CD4-positive, alpha-beta T cell treated with Interleukin-2 at 100 ng/mL for 4 hours (primary cell): ENCODE measurements at places on chromosomes 2 and 18.

- no peak for DNase-seq
Measured at GRCh38 chr2:236052206-236052605, 116.0 kb downstream of the GBX2 start.

DNA sequence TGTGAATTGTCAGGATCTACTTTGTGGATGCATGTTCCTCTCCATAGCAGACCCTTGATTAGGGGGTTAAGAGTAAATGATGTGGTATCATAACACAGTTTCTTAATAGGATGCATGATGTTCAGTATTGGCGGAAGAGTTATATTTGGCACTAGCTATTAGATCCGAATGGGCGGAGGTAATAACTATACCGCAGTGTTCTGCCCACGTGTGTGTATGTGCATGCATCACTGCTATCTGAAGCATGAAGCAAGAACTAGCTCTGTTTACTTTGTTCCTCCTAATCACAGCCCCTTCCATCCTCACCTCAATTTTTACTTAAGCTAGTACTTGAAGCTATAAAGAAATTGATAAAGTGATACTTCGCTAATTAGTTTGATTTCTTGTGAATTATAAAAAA lies 159.6 kb upstream of the NOSTRIN start:
- no peak for DNase-seq

DNA sequence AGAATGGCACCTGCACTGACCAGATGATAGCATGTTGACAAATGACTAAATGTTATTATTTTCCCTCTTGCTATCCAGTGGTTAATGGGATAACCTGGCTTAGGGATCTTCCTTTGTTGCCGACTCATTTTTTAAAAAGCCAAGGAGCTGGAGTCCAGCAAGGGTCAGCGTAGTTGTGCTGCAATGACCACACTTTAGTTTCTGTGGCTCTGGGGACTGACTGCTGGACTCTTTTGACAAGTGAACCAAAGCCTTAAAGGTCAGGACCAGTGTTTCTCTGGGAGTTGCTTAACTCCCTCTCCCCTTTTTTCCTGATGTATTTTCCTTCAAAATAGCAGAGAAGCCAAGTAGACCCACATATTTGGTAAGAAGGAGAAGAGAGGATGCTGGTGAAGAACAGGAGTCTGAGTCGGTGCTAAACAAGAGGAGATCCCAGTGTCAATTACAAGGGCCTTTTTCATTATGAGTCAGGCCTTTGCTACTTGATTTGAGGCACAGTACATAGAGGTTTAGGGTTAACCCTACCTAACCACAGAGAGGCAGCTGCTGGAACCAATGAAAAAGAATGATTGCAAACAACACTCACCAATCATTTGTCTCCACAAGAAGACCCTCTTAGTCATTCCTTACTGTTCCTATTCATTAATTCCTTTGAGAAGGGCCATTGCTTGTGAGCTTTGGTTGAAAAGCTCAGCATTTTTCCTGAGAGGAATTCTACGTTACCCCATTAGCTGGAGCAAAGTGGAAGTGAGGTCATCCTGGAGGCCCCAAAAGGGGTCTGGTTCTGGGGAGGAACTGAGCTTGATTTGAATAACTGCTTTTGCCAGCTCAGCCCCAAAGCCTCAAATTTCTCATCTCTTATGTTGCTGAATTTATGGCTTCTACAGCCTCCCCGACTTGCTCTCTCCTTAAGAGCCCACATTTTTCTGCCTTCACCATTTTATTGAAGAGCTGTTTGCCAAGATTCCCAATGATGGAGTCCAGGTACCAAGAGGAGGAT lies 137.6 kb upstream of the HNMT start:
- no peak for DNase-seq

DNA sequence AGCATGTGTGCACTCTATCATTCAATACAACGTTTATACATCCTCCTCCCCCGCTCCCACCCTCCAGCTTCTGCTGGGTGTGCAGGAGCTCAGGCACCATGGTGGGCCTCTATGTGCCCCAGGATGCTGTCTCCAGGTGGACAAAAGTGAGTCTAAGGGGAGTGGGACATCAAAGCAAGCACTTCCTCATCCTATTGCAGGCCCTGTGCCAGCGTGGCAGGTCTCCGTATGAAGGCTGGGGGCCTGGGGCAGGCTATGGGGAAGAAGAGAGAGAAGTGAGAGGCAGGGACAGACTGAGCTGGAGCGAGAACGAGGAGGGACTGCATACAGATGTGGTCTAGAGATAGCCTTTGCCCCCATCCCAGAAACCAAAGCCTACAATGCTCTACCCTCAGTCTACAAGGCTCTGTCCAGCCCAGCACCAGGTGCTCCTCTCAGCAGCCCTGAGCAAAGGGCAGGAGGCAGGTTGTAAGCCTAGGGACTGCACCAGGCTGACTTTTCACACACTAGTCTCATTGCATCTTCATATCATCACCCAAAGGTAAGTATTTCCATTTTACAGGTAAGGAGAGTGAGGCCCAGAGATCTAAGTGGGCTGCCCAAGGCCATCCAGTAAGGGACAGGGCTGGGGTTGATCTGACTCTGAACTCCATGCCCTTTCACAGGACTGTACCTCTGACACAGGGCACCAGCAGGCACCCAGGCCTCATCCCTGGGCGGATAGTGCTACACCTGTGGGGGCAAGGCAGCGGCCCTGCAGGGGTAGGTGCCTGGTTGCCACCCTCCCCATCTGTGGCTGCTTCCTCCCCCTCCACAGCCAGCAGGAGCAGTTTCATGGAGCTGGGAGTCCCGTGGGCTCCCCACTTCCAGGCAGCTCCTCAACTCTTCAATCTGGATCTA lies 14.0 kb upstream of the ARID5A start:
- DNase-seq = no peak

DNA sequence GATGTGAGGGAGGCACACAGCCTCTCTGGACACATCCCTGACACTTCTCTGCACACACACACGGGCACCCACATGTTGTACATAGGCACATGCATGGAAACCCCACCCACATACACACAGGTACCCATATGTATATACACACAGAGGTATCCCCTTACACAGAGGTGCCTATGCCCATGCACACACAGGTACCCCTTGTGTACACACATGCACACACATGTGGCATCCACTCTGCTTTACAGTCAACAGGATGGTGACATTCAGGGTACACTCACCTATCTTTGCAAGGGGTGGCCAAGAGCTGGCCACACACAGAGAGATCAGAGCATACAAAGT lies 59.5 kb downstream of the FAM168B start:
- no peak for DNase-seq

DNA sequence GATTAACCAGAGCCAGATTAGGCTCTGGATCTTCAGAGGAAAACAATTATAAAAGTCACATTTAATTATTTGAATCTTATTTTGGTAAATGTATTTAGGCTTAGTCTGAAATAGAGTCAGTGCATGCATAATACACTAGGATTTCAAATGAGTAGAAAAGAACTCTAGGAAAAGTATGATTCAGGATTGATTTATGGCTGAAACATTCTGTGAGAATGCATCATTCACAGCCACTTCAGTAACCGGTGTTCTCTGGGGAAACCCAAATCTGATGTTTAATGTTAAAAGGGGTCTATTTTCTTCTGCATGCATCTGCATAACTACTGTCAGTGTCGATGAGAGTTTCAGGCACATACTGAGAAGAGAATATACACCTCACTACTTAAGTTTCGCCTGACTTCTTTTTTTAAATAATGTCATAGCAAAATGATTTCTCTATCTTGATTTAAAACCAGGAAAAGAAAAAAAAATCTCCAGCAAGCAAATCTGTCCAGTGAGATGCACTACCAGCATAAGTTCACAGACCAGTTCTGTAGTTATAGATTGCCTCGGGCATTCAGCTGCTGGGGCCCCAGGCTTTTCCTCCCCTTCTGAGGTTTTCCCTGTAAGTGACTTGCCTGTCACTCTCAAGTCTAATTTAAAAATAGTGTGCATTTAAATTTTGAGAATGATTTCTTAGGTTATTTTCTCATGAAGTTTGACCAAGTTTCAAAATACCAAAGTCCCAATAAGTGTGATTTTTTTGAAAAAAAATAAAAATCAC lies 501.5 kb downstream of the NR4A2 start:
- DNase-seq = no peak

DNA sequence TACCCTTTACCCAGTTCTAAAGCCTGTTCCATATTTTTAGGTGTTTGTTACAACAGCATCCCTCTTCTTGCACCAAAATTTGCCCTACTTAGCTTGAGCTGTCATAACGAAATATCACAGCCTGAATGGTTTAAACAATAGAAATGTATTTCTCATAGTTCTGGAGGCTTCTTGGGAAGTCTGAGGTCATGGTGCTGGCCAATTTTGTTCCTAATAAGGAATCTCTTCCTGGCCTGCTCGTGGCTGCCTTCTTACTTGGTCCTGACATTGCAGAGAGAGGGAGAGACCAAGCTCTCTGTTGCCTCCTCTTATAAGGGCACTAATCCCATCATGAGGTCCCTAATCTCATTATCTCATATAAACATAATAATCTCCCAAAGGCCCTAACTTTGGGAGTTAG lies 267.8 kb downstream of the PID1 start:
- DNase-seq = no peak

- no peak for DNase-seq
Measured at GRCh38 chr2:657766-658165, 19.4 kb downstream of the TMEM18 start.

DNA sequence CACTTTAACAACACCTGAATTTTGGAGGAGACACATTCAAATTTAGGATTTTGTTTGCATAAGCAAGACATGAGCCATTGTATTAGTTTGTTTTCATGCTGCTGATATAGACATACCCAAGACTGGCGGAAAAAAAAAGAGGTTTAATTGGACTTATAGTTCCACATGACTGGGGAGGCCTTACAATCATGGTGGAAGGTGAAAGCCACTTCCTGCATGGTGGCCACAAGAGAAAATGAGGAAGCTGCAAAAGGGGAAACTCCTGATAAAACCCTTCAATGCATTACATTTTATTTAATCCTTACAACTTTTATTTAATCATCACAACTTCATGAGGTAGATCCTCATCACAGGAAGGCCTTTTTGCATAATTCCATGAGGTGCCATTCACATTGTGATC lies 242.0 kb upstream of the STON1 start:
- DNase-seq = no peak

DNA sequence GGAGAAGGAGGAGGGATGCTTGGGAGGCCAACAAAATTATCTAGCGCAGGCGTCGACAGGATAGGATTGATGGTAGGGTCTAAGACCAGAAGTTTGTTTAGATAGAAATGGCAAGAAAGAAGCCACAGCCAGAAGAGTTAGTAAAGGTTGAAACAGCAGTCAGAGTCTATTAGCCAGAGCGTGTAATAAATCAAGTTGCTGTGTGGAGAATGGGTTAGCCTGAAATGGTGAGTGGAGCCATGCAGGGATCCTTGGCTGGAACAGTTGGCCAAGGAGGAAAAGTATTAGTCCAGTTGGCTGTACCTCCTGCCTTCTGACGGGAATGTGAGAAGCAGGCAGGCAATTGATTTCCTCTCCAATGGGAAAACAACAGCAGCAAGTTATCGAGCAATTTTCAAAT lies 190.7 kb upstream of the CCDC68 start:
- DNase-seq = no peak

- DNase-seq = no peak
Measured at GRCh38 chr2:30233271-30234009, 2.1 kb downstream of the LBH start.

GRCh38 chr18:24160086-24160485 lies 21.2 kb downstream of the CABYR start:
- no peak for DNase-seq

- no peak for DNase-seq
Measured at GRCh38 chr2:142940606-142941223, 63.3 kb downstream of the KYNU start.

GRCh38 chr18:13241083-13241892 lies 22.7 kb downstream of the LDLRAD4 start:
- no peak for DNase-seq

DNA sequence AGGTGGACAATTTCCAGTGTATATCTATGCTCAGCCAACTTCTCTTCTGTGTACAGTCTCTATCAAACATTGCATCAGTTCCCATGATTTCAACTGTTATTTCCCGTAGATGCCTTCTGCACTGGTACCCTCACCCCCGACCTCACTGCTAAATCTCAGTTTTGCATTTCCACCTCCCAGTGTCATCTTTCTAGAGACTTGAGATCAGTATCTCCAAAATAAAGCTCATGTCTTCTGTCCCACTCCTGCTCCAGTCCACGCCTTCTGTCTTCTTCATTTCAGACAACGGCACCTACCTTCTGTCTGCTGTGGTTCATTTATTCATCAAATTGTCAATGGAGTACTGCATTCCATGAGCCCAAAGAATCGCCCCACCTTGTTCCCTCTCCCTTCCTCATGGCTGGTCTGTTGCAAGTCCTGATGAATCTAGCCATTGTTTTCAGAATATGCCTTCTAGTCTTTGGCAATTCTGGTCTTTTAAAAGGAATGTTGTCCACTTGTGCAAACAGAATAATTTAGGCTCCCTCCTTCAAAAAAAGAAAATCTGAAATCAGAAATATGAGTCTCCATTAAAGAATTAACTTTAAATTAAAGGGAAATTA lies 23.3 kb upstream of the NPAS2 start:
- no peak for DNase-seq

- DNase-seq = no peak
Measured at GRCh38 chr2:150095361-150096095, 391.9 kb downstream of the RND3 start.

DNA sequence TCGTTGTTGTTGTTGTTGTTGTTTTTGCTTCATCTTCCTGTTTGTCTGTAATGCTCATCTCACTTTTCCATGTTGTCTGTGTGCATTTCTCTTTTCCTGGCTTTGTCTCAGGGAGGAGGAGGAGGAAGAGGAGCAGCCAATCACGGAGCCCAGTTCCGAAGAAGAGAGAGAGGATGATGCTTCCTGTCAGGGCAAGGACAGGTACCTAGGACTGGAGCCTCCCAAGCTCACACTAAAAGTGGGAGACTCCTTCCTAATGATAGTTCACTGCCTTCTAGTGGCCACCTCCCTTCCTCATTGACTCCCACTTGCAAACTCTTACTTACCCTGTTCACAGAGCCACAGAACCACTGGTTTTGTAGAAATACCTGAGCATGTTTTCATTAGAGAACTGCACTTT lies 179.6 kb downstream of the TPGS2 start:
- DNase-seq = no peak

DNA sequence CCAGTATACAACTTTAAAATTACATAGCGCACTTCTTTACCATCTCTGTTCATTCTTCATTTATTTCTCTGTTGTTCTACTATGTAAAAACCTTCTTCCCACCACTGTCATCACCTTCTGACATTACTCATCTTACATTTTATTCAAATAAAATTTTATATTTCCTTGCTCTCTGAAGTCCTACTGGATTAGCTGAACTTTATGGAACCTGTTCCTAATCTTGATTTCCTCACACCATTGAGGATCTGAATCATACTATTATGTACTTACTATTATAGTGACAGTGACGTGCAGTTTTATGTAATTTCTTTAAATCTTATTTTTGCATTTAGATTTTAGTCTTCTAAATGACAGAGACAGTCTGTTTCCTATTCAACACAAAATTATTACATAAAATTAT lies 98.3 kb downstream of the DYNAP start:
- no peak for DNase-seq

DNA sequence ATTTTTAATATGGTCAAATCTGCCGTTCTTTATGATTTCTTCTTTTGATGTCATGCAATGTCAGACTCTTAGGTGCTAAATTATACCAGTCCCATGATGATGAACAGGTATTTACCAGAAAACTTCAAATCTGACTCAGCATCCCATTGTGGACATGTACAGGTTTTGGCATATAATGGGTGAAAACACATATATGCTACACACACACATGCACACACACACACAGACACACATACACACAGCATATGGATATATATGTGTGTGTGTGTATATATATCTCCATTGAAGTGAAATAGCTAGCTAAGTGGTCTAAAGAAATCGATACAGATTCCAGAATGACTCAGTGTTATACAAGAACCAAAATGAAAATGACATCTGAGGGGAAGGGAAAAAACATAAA lies 7.4 kb downstream of the PLEK start:
- DNase-seq = no peak
